Activated naive CD4-positive, alpha-beta T cell treated with anti-CD3 and anti-CD28 coated beads, Interleukin-2, amount 50 U/mL, for 72 hours (primary cell): ENCODE measurements at places on chromosomes 2 and 18. TPM values are rescaled to one million over a fixed set of nuclear protein-coding genes. Genes with fewer than 3 reads are reported as not detected.

Gene MPP4
- total RNA-seq = not detected

Gene ACVR2A
- 2.9 TPM for total RNA-seq

Gene ALLC
- not detected for total RNA-seq

Gene SKA1
- 55.4 TPM for total RNA-seq

Gene ACTG2
- 0.27 TPM for total RNA-seq

Gene NYAP2
- total RNA-seq = 0.04 TPM

Gene PSTPIP2
- total RNA-seq = 2.9 TPM
